ENCODE measurements at places on chromosomes 16 and 17. TPM values are rescaled to one million over a fixed set of nuclear protein-coding genes. Genes with fewer than 3 reads are reported as not detected.

- no peak for DNase-seq
Measured at GRCh38 chr16:69141014-69141413, 8.6 kb downstream of the UTP4 start.

GRCh38 chr17:39450051-39450450 lies 1.0 kb downstream of the MED1 start:
- DNase-seq = peak; percentile 18

GRCh38 chr17:2170023-2170422 lies 115.1 kb downstream of the HIC1 start:
- peak; percentile 47 for DNase-seq

GRCh38 chr17:80184423-80184714 lies 14.5 kb downstream of the CARD14 start:
- DNase-seq = no peak

- DNase-seq = no peak
Measured at GRCh38 chr16:855471-855870, 54.9 kb upstream of the GNG13 start.

DNA sequence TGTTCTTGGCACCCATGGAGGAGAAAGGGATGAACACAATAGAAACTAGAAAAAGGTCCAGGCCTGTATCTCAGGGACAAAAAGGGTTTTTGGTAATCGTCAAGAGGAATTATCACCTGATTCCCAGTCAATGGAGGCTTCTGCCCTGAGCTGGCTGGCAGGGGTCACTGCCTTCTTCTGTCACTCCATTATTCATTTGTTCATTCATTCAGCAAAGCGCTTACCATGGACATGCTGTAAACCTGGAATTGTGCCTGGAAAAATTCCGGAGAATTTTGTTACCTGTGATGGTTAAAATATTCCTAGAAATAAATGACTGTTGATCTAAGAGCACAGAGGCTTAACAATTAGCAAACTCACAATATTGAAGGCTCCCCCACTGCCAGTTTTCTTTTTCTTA lies 212.3 kb downstream of the SHISA9 start:
- DNase-seq = no peak

GRCh38 chr17:77854759-77855745 lies 103.5 kb upstream of the TNRC6C start:
- no peak for DNase-seq

- DNase-seq = peak; percentile 72
Measured at GRCh38 chr17:4948931-4949320, 596 bp upstream of the PFN1 start.

- no peak for DNase-seq
Measured at GRCh38 chr16:57998486-57998885, 2.0 kb downstream of the ZNF319 start.

GRCh38 chr16:89623511-89624261 lies 10.2 kb downstream of the DPEP1 start:
- DNase-seq = no peak

GRCh38 chr16:77449208-77449607 lies 14.4 kb upstream of the ADAMTS18 start:
- no peak for DNase-seq

DNA sequence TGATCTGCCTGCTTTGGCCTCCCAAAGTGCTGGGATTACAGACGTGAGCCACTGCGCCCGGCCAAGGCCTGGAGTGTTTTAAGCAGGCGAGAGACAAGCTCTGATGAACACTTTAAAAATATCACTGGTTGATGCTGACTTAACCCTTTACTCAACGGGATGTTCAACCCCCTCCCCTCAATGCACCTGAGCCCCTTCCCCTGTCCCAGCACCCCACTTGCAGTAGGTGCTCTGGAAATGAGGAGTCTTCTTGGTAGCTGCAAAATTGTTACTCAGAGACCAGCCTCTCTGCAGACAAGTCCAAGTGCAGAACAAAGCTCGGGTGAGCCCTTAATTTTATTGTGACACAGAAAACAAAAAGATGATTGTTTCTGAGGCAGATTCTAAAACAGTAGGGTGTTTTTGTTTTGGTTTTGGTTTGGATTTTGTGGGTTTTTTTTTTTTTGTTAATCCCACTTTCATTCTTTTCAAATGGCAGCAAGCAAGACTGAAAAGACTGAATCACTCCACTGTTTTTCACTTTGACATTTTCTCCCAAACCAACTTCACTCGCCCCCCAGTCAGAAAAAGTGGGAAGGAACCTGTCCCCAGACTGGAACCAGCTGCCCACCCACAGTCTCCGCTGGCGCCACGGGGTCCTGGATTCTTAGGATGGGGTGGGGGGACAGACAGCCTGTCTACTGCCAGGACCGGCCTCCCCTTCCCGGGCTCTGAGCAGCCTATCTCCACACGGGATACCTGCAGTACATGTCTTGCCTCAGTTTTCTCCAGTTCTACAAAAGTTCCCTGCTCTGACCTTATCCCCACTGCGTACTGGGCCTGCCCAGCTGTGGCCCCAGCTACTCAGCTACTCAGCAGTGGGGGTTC lies 5.2 kb upstream of the PLLP start:
- DNase-seq = no peak

GRCh38 chr16:84462296-84463210 lies 41.9 kb downstream of the MEAK7 start:
- DNase-seq = no peak

- no peak for DNase-seq
Measured at GRCh38 chr16:53946746-53947386, 242.9 kb downstream of the FTO start.

DNA sequence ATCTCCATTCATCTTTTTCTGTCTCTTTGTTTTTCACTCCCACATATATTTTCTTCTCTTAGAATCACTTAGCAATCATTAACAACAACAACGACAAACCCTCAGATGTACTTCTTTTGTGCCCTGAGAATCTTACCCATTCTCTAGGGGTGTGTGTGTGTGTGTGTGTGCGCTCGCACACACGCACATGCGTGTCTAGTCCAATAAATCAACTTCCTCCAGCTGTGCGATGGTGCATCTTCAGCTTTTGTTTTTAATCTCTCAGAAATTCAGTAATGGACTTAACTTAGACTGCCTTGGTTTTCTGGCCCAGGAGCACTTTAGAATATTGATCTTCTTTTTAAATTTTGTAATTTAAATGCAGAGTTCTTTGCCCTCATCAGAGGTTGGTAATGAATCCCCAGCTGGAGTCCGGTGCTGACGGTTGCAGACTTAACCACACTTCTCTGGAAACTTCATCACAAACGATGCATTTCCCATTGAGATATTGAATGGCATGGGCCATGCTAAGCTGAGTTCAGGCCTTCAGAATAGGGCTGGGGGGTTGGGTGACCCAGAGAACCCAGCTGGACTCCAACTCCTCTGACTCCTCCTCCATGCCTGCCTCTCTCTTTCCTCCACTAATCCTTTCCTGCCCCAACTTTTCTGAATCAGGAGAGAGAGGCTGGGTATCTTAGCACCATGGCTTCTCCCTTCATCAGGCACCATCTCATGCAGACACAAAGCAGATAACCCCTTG lies 193.9 kb downstream of the ZNF18 start:
- DNase-seq = no peak

- no peak for DNase-seq
Measured at GRCh38 chr17:73950593-73950914, 252.9 kb upstream of the RPL38 start.

GRCh38 chr17:56756536-56756935 lies 77.2 kb downstream of the C17orf67 start:
- DNase-seq = no peak

DNA sequence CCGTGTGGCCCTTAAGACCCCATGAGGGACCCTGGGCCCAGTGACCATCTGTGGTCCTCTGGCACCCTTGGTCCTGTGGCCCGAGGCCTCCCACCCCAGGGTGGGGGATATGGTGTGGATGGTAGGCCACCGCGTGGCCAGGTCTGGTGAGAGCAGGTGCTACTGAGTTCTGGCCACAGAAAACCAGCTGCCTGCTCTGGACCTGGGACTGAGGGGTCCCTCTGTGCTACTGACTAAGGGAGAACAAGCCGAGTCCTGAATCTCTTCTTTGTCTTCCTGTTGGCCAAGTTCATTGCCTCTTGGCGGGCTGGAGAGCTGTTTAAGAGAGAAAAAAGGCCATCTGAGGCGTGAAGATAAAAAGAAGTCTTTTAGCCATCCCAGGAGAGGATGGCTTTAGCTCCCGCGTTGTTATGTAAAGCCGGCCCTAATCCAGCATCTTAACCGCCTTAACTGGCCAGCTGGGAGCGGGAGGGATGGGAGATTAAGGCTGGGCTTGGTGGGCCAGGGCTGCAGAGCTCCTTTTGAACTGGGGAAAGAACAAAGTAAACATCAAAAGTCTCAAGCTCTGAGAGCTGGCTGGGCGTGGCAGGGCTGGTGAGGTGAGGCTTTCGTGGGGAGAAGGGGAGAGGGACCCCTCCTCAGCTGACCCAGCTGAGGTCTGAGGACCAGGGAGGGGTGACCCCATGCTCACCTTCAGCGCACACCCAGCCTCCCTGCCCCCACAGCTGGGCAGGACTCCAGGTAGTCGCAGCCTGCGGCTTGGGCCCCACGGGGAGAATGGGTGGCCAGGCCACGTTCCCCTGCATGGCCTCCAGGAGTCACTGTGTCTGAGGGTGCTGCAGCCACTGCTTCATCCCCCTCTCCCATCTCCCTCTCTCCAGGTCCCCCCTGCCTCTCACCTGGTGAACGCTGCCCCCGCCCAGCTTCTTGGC lies 62.4 kb downstream of the NKD1 start:
- DNase-seq = no peak

- no peak for DNase-seq
Measured at GRCh38 chr16:83403761-83404160, 404.0 kb upstream of the HSBP1 start.

- DNase-seq = no peak
Measured at GRCh38 chr16:64711026-64711425, 410.8 kb downstream of the CDH11 start.

DNA sequence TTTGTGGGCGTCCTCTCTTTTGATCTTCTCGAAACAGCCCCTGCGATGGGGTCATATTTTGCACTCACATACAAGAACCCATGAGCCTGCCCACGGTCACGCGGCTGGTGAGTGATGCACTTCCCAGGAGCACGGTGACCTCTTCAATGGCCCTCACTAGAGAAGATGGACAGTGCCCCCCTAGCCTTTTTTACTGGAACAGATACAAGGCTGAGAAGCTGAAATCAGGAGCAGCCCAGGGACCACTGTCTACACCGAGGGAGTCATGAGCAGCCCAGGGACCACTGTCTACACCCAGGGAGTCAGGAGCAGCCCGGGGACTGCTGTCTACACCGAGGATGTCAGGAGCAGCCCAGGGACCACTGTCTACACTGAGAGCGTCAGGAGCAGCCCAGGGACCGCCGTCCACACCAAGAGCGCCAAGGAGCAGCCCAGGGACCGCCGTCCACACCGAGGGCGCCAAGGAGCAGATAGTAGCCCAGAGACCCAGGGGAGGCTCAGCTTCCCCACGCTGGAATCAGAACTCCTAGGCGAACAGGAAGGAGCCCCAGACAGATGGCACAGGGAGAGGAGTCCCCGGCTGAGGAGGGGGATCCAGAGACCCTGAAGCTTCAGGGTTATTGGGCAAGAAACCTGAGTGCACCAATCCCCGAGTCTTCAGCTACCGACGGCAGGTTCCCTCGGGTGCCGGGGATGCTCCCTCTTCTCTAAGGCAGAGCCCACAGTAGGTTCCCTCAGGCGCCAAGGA lies 23.7 kb downstream of the ACSF3 start:
- no peak for DNase-seq

DNA sequence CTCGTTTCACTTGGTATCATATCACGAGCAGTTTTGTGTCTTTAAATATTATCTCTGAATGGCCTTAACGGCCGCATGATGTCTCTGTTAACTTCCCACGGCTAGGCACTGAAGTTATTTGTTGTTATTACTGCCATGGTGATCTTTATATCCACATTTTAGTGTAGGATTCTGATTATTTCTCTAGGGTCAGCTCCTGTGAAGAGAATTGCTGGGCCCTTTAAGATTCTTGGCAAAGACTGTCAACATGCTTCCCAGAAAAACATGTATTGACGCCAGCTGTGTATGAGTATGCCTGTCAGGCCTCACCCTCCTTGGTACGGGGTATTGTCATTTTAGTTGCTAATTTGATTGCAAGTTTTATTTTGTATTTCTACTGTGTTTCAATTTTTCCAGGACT lies 263.5 kb downstream of the SNX29 start:
- no peak for DNase-seq

DNA sequence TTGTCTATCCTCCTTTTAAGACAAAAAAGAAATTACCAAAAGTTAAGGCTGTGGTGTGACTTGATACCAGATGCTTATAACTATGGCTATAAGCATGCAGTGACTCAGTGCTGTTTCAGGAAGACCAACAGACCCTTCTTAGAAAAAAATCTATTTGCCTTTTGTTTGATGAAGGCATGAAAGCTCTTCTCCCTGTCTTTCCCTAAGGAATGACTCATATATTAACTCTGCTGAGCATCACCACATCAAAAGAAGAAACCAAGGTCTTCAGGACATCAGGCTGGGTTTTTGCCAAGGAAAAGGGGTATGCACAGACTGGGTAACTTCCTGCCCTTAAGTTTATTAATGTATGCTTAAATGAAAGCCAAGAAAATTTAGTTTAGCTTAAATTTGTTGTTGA lies 47.1 kb downstream of the VMP1 start:
- DNase-seq = peak; percentile 70

DNA sequence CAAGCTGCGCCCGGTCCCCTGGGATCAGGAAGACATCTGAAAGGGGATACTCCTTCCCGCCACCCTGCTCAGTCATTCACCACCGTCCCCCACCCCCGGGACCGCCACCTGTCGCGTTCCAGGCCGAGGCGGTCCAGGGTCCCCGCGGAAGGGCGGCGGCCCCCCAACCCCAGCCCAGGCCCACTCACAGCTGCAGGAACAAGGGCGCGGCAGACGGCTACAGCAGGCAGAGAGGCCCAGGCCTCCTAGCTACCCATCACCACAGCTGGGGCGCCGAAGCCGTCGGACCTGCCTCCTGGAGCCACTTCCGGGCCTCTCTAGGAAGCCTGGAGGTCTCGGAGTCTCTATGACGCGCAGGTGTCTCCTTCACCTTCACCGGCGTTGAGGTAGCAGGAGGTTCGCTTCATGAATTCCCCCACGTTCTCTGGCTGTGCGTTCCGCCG lies at the start of gene SDR42E1:
Gene SDR42E1, minus strand, starts transcription at position 272 of the 443 bp plus-strand sequence. CDS start 10,612 bp downstream, outside the sequence.
- peak; percentile 82 for DNase-seq

- DNase-seq = no peak
Measured at GRCh38 chr16:51763072-51763661, 612.1 kb upstream of the SALL1 start.

- no peak for DNase-seq
Measured at GRCh38 chr17:9169116-9169515, 147.8 kb downstream of the NTN1 start.

The CRHR1 gene
- total RNA-seq = not detected

The PPM1E gene
- total RNA-seq = not detected

The GSG1L gene
- not detected for total RNA-seq

The SYCE1L gene
- not detected for total RNA-seq

The OR4D1 gene
- not detected for total RNA-seq

The SULT1A2 gene
- total RNA-seq = 1.4 TPM

The CACNG5 gene
- total RNA-seq = not detected

The FOXN1 gene
- not detected for total RNA-seq

The USP36 gene
- 36.8 TPM for total RNA-seq

The LRRC45 gene
- total RNA-seq = 83.2 TPM

The TBC1D3E gene
- total RNA-seq = not detected

The ATAD5 gene
- total RNA-seq = 3.5 TPM

The GTF3C1 gene
- 75.3 TPM for total RNA-seq

The GRIN2C gene
- total RNA-seq = 0.03 TPM

The HYDIN gene
- 0.46 TPM for total RNA-seq

The SLC22A31 gene
- not detected for total RNA-seq

The SOX9 gene
- 66.6 TPM for total RNA-seq

The TBX2 gene
- total RNA-seq = not detected

The NLE1 gene
- 97.6 TPM for total RNA-seq

The TEKT5 gene
- total RNA-seq = 0.42 TPM

The SHISA6 gene
- total RNA-seq = not detected

The STH gene
- not detected for total RNA-seq

Data from HT-29 (cell line).